ENCODE measurements at places on chromosomes 2 and 18.
A peak's percentile ranks its signal among the peaks of the same experiment; 100 is the strongest.

GRCh38 chr2:3488855-3489763, 30.2 kb downstream of the ADI1 start:
- no peak for DNase-seq

GRCh38 chr18:56468396-56468795, 170.0 kb downstream of the TXNL1 start:
- peak; percentile 4 for DNase-seq

DNA sequence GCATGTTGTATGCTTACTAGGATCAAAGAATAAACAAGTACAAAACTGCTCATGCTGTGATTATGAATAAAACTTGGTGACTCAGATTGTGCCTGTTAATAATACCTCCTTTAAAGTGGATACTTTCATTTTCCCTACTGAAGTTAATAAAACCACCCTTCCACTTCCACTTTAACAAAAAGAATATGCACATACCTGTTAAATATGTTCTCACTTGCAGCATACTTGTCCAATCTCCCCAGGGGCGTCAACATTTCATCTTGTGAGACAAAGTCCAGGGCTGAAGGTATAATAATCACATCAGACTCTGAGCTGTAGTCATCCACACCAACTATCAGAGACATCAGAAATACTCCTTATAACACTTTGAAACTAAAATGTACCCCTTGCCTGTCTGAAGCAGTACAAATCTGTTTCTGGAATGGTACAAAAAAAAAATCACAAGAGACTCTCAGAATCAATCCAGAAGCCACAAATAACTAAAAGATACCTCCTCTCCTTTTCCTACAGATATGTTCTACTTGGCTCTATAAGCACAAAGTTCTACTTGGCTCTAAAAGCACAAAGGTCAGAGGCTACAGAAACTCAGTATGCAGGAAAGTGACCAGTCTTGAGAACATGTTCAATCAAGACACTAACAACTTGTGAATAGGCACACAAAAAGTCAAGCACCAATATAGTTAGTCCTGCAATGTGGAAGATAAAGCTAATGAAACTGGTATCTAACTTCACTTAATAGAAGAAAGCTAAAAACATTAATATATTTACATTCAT, 19.3 kb downstream of the PPP4R1 start:
- no peak for DNase-seq

DNA sequence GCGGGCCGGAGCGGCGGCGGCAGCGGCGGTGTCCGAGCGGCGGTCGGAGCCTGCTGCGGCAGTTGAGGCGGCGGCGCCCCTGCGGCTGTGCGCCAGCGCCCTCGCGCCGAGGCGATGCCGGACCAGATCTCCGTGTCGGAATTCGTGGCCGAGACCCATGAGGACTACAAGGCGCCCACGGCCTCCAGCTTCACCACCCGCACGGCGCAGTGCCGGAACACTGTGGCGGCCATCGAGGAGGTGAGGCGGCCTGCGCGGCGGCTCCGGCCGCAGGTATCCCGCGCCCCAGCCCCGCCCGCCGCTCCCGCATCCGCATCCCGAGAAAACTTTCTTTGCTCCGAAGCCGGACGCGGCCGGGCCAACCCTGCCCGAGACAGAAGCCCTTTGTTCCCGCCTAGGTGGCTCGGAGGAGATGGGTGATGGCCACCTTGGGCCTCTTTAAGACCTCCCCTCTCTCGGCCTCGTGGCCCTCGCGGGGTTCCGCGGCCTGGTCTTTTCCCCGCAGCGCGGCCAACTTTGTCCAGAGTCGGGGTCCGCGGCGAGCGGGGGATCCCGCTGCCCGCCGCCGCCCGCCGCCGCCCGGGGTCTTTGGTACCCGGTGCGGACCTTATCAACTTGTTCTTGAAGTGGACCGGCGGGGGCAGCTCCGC, 504 bp downstream of the ASAP2 start:
- DNase-seq = no peak

GRCh38 chr2:196318517-196319377, 147.4 kb upstream of the STK17B start:
- DNase-seq = no peak

- no peak for DNase-seq
Observed at GRCh38 chr18:49788327-49788898, 24.9 kb downstream of the ACAA2 start.

- no peak for DNase-seq
Observed at GRCh38 chr2:149719695-149720094, 132.1 kb upstream of the MMADHC start.

DNA sequence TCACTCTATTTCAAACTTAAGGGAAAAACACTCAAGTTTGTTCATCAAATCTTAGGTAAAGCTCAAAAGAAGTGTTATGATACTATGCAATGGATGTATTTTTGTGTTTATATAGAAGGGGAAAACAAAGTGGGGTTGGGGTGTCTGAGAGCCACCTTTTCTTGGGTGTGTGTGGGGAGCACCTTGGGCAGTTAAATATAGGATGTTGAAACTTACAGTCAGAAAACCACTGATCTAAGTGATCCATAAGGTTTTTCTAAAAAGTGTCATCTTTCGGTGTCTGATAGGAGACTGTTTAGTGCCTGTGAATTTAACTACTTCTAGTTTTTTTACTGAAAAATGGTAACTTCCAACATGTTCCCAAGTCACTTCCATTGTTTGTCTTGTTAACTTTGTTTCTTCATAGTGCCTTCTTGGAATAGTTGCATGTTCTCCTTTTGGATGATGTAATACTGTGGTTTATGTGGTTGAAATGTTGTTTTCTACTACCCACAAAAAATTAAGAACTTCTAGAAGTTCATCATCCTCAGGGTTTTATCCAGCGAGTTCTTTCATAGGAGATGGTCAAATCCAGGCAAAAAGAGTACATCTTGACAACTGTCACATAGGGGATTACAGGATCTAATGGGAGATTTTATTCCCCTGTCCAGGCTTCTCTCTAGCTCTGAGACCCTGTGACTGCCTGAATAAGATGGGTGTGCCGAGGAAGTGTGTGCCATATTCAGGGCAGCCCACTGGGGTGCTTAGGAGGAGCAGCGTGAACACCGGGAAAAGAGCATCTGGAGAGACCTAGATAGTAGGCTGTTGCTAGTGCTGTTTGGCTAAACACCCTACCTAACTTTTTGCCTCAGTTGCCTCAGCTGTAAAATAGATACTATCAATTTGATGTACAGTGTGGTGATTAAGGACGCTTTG, 46.2 kb downstream of the CAB39 start:
- DNase-seq = peak; percentile 37

GRCh38 chr2:22360735-22361374, 1024.1 kb upstream of the KLHL29 start:
- DNase-seq = no peak

All from hematopoietic multipotent progenitor cell treated with erythropoietin and hydrocortisone succinate and interleukin-3 and kit ligand, for 8 days (in vitro differentiated cells).